Kidney tubule cell (primary cell): ENCODE measurements at places on chromosomes 2 and 18.
A peak's percentile ranks its signal among the peaks of the same experiment; 100 is the strongest.

DNA sequence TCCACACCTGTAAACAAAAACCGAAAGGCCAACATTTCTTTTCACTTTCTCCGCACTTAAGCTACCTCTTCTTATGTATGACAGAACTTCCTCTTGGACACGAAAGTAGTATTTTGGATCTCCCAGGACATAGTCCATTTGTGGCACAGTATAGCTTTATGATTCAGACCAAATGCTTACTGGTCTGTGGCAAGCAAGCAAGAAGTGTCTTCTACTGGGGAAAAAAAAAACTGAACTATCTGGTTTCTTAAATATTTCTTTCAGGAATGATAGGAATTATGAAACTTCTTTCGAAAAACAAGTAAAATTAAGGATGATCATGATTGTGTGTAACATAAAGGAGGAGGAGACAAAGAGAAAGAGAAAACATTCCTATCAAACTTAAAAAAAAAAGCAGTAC lies 33.6 kb downstream of the SRBD1 start:
- DNase-seq, result no peak

- DNase-seq, result no peak
These were observed 85.6 kb upstream of the SLC66A3 start for GRCh38 chr2:11069566-11070185.

- DNase-seq, result peak; percentile 82
These were observed 26.2 kb downstream of the CFAP53 start for GRCh38 chr18:50240080-50240563.

GRCh38 chr18:69664399-69664798 lies 263.7 kb downstream of the DOK6 start:
- no peak for DNase-seq

- peak; percentile 52 for DNase-seq
These were observed 1.2 kb downstream of the CNOT9 start for GRCh38 chr2:218569661-218570500.

DNA sequence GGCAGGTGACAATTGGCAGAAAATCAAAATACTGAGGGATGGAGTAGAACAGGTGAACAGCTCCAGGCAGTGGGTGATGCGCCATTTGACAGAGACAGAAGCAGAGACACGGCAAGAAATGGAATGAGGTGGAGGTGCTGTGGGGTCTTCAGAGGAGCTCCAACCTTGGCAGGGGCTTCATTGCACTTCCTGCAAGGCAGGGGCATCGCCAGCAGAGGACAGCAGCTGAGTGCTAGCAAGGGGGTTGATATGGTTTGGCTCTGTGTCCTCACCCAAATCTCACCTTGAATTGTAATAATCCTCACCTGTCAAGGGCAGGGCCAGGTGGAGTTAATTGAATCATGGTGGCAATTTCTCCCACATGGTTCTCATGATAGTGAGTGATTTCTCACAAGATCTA lies 42.8 kb downstream of the CCDC68 start:
- DNase-seq, result no peak

- no peak for DNase-seq
These were observed 97.8 kb upstream of the GLI2 start for GRCh38 chr2:120637847-120638246.

DNA sequence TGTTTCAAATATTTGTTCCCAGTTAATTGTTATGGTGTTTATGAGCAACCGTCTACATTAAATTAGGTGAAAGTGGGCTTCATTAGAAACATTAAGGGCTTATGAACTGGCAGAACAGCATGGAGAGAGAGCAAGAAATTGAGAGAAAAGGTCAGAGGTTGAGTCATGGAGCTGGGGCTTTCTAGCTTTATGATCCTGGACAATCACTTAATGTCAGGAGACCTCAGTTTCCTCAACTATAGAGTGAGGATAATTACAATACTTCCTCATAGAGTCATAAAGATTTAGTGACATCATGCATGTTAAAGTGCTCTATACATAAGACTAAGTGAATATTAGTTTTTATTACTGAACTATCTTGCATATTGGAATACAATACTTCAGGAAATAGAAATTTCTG lies 83.9 kb downstream of the PLCL1 start:
- DNase-seq, result no peak

GRCh38 chr2:20398956-20399567 lies 47.8 kb upstream of the RHOB start:
- DNase-seq, result no peak

DNA sequence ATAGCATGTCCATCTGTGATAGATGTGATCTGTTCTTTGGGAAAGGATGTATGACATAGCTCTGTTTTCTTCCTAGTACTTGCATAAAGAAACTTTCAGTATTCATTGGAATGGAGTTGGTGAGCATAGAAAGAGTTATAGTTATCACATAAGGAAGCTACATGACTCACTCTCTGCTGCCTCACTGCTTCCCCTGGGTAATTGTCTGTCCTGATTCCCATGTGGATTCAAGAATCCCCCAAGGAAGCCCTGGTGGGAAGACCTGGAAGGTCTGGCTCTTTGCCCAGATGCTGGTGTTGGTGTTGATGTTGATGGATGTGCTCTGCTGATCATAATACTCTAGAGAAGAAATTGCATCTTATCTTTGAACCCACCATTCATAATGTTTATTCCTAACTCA lies 60.6 kb downstream of the PTPN4 start:
- DNase-seq, result peak; percentile 77

- DNase-seq, result peak; percentile 10
These were observed 8.8 kb upstream of the SNED1 start for GRCh38 chr2:240989451-240990265.

DNA sequence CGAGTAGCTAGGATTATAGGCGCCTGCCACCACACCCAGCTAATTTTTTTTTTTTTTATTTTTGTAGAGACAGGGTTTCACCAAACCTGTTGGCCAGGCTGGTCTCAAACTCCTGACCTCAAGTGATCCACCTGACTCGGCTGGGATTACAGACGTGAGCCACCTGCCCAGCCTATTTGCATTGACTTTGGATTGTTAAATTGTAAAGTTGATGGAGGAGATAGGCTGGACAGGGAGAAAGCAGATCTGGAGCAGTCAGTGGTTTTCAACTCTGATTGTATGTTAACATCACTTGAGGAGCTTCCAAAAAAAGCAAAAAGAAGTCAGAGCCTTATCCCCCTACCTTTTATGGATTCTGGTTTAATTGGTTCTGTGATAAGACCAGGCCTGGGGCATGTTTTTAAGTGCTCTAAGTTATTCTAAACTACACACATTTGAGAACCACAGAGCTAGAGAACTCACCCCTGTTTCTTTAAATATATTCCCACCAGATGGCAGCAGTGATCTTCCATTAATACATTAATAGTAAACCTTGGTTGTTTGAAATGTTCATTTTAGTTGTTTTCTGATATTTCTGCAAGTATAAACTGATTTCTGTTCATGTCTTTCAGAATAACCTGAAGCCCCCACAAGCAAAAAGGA lies 7.5 kb downstream of the C2orf49 start:
- DNase-seq, result peak; percentile 50
